ENCODE measurements at places on chromosomes 1 and 21.

DNA sequence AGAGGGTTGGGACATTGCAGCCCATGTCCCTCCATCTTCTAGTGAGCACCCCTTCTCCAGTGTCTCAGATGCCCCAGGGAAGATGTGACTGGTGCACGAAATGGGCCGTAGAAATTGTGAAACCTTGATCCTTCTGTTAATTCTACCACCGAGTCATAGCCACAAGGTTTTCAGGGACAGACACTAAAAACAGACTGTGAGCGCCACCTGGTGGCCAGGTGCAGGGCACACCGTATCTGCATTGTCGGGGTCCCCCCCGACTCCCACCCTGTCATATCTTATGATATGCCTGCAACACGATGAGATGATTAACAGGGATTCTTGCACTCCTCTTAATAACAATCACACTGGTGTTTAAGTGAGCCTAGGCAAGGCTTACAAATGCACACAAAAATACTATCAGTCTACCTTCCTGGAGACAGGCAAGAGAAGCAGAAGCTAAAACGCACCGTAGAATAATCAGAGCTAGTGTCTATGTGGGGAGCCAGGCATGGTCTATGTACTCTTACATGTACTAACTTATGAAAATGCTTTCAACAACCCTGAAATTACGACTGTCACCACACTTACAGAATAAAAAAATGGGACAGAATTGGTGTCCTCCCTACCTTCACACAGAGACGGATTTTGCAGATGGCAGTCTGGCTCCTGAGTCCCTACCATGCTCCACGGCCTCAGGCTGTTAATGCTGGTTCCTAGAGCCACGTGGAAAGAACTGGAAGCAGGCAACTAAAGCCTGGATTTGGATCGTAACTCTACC lies 57.9 kb downstream of the FHAD1 start:
- peak; percentile 77 for DNase-seq

- no peak for DNase-seq
Observed at GRCh38 chr21:41863439-41863740, 15.8 kb downstream of the PRDM15 start.

- DNase-seq, result no peak
Observed at GRCh38 chr1:171833091-171833825, 8.0 kb upstream of the DNM3 start.

- peak; percentile 51 for DNase-seq
Observed at GRCh38 chr1:239951511-239952140, 140.1 kb upstream of the FMN2 start.

DNA sequence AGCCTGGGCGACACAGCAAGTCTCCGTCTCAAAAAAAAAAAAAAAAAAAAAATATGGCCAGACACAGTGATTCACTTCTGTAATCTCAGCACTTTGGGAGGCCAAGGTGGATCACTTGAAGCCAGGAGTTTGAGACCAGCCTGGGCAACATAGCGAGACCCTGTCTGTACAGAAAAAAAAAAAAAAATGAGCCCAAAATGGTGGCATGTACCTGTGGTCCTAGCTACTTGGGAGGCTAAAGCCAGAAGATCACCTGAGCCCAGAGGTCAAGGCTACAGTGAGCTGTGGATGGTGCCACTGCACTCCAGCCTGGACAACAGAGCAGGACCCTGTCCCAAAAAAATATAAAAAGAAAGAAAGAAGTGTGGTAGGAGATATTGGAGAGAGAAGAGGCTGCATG lies 1.7 kb upstream of the TESK2 start:
- DNase-seq, result no peak

- no peak for DNase-seq
Observed at GRCh38 chr1:148308832-148309458, 156.9 kb upstream of the NBPF11 start.

DNA sequence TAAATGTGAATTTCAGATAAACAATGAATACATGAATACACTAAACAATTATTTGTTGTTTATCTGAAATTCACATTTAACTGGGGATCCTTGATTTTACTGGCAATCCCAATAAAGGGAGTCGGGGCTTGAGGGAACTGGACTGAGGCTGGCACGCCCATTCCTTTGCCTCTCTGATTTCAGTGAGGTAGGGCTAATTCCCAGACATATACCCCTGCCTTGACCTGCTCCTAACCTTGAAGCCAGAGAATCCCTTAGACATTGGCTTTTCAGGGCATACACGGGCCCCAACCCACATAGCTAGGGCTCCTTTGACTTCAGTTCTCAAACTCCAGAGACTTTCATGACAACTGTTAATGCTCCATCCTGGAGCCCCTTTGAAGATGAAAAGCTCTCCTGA lies 10.8 kb upstream of the UTP25 start:
- DNase-seq, result no peak

- no peak for DNase-seq
Observed at GRCh38 chr1:213067352-213067751, 16.3 kb downstream of the RPS6KC1 start.

DNA sequence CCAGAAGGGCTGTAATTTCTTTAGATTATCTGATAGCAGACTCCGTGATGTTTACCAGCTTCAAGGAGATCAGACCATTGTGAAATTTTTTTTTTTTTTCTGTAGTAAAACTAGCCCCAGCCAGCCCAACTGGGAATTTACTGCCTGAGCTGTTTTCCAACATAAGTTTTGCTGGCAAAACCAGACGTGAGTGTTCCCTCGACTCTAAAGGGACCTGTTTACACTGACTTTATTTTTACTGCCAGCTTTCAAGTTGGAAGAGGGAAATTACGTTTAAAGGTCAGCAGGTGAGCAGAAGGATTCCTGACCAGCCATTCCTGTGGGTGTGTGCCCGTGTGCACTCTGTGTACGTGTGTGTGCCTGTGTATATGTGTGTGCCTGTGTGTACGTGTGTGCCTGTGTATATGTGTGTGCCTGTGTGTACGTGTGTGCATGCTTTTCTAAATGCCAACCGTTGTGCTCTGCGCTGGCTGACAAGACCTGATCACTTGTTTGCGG lies 374 bp downstream of the MAB21L3 start:
- DNase-seq, result no peak

GRCh38 chr1:206685769-206686477 lies 1.2 kb downstream of the MAPKAPK2 start:
- peak; percentile 44 for DNase-seq

- no peak for DNase-seq
Observed at GRCh38 chr1:240465531-240465940, 146.4 kb downstream of the GREM2 start.

GRCh38 chr1:155481741-155482241 lies 80.8 kb downstream of the ASH1L start:
- no peak for DNase-seq

DNA sequence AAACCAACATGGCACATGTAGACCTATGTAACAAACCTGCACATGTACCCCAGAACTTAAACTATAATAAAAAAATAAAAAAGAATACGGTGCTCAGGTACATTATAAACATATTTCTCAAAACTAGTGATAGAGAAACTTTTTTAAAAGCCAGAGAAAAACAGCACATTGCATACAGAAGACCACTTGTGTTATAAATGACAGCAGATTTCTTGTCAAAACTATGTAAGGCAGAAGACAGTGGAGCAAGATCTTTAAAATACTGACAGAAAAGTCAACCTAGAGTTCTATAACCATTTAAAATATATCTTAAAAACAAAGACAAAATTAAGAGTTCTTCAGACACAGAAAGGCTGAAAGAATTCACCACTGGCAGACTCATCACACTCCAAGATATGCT lies 144.7 kb downstream of the NEGR1 start:
- no peak for DNase-seq

DNA sequence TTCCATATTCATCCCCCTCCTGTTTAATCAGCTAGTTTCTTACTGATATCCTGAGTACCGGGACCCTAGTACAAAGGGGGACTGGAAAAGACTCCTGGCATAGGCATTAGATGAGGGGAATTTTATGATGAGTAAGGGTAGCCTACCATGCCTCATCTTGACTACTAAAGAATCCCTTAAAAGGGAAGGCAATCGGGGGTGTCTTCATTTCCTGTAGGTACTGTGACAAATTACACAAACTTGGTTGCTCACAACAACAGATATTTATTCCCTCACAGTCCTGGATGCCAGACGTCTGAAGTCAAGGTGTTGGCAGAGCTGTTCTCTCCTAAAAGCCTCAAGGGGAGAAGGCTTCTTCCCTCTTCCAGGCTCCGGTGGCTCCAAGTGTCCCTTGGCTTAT lies 28.9 kb upstream of the RUNX1 start:
- no peak for DNase-seq

- no peak for DNase-seq
Observed at GRCh38 chr1:211788626-211789025, 41.9 kb downstream of the LPGAT1 start.

DNA sequence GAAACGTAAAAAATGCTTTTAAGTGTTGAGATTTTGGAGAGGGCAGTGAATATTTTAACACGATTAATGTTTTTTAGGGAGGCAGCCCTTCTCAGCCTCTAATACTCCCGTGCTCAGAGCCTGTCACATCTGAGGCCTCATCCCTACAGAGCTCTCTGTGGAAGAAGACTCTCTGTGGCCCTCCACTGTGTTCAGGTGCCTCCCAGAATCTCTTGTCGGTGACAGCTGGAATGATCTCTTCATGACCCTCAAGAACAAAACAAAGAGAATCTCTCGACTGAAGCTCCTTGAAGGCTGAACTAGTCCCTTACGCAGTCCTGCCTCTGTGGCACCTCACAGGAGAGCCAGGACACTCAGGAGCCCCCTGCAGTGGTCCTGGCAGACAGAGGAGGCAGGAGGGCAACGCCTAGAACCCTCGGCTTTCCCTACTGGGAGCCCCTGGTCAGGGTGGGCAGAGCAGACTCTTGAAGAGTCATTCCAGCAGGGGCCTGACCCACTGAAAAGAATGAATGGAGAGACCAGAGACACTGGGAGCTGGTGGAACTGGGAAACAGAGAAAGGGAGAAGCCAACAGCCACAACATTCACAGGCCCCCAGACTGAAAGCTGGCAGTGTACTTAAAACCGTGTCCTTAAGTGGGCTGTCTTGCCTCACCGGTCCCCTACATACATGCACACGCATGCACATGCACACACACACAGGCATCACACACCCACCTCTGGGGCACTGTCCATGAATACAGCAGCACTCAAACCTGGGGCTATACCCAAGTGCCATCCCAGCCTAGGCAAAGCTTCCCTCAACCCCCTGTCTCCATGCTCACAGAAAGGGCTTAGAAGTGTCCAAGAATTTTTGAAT lies 67.5 kb upstream of the ANGPTL1 start:
- DNase-seq, result no peak

DNA sequence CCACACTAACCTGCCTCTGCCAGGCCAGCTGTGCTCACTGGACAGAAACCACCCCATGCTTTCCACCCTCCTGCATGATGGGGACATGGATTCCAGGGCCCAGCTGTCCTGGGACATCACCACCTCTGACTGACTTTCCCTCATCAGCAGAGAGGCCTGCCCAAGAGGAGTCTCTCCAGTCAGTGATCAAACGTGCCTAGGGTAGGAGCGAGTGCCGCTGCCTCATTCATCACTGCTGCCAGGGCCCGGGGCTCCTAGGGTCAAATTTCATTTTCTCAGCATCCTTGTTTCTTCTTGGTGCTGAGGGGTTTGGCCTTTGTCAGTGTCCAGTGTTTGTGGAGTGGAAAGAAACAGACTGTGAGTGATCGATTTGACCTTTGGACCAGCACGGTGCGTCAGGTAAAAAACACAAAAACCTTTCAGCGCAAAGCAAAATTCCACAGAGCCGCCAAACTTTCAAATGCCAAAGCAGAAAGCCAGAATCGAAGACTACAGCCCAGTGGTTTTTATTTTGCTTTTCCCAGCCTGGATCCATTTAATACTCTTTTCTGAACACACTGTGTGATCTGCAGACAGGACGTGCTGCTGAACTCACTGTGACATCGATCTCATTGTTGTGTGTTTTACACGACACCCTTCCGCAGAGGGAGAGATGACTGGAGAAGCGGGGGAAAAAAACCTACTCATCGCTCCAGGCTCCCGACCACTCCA lies 43.2 kb downstream of the CAPN8 start:
- DNase-seq, result no peak

DNA sequence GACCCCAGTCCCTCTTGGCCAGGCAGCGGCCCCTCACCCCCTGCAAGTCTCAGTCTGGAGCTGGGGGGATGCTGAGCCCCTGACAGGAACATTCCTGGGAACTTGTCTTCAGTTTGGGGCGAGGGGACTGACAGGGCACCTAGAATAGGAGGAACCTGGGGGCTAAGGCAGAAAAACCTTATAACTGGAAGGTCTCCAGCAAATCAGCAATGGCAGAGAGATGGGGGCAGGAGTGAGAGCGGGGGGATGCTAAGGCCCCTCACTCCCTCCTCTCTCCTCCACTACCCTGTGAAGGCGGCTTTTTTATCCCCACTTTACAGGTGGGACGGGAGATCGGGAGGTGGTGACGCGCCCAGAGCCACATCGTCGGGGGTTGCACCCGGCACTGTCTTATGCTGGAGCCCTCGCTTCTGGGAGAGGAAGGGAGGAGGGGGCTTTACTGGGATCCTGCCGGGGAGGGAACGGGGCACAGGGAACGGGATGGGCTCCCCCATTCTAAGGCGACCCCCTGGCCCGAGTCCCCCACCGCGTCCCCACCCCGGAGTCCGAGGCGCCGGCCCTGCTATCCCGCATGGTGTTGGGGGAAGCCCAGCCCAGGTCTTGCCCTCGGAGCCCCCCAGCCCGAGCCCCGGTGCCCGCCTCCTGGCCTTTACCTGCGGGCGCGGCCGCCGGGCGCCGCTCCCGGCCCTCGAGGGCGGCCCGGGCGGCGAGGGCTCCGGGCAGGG lies 456 bp downstream of the COL8A2 start:
- no peak for DNase-seq
